Hypothalamus (tissue), 51 donors: ENCODE measurements at places on chromosomes 5 and 9.

GRCh38 chr9:111176511-111176910 is 138.2 kb upstream of the LPAR1 start:
- no peak for DNase-seq

- DNase-seq: no peak
Observed at GRCh38 chr5:154467655-154468354, 10.2 kb downstream of the HAND1 start.

DNA sequence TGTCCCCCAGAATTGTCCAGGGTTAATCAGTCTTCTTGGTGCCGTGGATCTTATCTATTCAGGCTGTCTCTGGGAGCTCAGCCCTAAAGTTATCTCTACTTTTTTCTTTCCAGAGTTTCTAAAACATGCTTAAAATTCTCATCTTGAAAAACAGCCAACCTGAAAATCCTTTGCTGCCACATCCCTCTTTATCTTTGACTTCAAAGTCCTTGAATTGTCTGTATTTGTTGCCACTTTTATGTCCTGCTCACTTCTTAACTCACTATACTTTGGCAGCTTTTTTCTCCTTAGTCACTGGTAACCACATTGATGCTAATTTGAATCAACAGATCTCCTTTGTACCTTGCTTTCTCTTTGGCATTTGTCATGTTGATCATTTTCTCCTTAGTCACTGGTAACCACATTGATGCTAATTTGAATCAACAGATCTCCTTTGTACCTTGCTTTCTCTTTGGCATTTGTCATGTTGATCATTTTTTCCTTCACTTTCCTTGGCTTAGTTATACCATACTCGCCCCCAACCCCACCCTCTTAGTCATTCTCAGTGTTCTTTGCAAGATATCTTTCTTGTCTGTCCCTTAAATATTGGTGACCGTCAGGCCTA is 8.5 kb downstream of the DMXL1 start:
- no peak for DNase-seq

DNA sequence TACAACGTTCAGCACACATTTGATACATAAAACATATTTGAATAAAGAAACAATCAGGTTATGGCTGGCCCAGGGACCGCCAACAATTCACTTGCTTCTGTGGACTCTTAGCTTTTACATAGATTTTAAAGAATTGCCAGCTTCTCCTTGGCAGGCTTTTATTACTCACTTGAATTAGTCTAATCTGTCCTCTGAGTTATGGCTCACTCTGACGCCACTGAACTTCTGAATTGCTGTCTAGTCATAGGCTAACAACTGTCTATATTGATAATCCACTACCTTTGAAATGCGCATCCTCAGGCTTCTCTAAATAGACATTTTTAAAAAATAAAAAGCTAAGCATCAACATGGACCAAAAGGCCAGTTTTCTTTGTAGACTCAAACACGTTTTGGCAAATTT is 317.4 kb upstream of the SGCD start:
- DNase-seq: no peak

DNA sequence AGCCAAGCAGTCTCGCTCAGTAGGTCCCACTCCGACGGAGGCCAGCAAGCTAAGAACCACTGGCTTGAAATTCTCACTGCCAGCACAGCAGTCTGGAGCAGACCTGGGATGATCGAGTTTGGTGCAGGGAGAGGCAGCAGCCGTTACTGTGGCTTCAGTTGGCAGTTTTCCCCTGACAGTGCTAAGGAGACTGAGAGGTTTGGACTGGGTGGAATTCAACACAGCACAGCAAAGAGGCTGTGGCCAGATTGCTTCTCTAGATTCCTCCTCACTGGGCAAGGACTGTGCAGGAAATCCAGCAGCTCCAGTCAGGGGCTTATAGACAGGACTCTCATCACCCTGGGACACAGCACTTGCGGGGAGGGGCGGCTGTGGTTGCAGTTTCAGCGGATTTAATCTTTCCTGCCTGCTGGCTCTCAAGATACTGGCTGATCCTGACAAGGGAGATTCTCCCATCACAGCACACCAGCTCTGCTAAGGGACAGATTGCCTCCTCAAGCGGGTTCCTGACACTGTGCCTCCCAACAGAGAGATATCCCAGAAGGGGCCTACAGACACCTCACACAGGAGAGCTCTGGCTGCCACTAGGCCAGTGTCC is 122.1 kb downstream of the YIPF5 start:
- DNase-seq: no peak

DNA sequence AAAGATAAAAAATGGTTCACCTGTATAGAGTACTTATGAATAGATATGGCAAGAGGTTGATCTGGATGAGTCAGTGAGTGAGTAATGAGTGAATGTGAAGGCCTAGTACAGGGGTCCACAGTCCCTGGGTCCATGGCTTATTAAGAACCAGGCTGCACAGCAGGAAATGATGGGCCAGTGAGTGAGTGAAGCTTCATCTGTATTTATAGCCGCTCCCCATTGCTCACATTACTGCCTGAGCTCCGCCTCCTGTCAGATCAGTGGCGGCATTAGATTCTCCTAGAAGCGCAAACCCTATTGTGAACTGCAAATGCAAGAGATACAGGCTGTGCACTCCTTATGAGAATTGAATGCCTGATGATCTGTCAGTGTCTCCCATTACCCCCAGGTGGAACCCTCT is 307.7 kb upstream of the ZNF608 start:
- DNase-seq: no peak

DNA sequence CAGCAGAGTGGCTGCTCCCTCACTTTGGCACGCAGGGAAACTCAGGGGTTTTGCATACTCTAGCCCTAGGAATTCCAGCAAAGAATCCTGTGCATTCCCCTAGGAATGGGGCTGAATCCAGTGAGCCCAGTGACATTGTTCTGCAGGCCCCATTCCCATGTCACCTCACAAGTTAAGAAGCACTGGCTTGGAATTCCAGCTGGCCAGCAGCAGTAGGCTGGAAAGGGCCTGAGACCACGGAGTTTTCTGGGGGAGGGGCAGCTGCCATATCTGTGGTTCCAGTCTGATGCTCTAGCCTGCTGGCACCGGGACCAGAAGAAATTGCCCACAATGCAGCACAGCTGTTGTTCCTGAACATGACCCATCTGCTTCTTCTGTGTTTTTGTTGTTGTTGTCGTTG is 217.6 kb upstream of the DMRTA1 start:
- DNase-seq: no peak

DNA sequence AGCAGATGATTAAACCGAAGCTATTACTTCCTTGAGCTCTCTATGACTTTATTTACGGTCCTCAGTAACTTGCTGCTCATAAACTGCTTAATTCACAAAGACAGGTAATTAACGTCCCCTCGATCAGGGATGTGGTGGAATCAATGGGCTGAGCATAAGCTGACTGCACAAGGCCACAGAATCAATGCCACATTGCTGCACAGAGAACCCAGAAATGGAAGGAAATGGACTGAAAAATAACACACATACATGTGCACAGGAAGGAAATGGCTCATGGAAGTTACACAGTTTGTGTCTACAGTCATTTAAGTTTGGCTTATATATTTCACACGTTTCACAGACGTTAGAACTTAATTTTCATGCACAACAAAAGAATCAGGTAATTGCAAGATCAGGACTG is 118.3 kb upstream of the KLF9 start:
- no peak for DNase-seq

DNA sequence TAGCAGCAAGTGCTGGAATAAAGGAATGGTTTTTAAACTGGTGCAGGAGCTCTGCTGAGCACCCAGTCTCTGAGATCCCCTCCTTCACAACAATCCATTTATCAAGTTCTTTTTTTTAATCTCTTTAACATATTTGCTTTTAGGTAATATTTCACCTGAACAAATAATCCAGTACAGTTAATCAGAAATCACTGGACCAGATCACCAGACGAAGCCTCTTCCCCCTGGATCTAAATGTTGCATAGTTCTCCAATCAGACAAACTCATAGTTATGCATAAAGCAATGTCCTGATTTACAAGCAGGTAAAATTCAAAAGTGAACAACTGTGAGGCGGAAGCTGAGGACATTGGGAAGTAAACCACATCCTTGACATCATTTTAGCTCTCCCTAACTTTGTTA is 657.7 kb upstream of the RORB start:
- DNase-seq: no peak

- no peak for DNase-seq
Observed at GRCh38 chr9:113520109-113520642, 56.6 kb downstream of the RGS3 start.

- DNase-seq: no peak
Observed at GRCh38 chr5:123285122-123286023, 137.8 kb downstream of the CEP120 start.

GRCh38 chr5:159972538-159973362 is 36.2 kb upstream of the TTC1 start:
- DNase-seq: no peak

DNA sequence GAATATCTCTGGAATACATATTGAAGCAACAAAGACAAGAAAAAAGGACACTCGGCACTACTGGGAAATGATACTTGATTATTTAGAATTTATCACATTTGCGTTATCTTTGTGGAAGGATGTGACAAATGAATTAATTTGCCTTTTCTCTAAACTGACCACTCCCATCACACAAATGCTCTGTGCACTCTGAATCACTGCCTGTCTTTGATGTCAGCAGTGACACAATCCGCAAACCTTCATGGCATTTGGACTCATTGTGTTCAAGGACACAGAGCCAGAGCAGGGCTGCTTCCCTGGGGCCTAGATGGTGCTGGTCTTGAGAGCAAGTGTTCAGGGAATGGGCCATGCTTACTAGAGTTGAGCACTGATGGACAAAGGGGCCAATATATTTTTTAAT is 4.9 kb upstream of the KIF4B start:
- DNase-seq: no peak

DNA sequence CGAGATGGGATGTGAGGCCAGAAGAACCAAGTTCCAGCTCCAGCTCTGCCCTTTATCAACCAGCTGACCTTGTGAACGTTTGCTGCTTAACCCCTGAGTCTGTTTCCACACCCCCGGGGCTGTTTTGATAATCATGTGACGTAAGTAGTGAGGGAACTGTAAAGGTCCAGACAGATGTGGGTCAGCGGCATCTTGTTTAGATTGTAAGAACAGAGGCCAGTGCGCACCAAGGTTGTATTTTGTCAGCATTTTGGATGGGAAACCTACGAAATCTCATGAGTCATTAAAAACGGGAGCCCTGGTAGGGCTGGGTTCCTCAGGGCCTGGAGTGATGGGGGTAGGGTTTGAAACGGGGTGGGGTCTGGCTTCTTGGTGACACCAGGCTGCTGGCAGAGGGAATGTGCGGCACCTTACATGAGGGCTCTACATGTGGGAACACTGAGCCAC is 13.8 kb upstream of the COL15A1 start:
- no peak for DNase-seq

- DNase-seq: no peak
Observed at GRCh38 chr5:145449794-145450193, 385.3 kb downstream of the PRELID2 start.

- DNase-seq: no peak
Observed at GRCh38 chr9:31210978-31211570, 1173.4 kb upstream of the ACO1 start.
